ENCODE measurements at places on chromosomes 5 and 9.

GRCh38 chr9:97474372-97474925 lies 27.0 kb upstream of the TMOD1 start:
- no peak for DNase-seq

DNA sequence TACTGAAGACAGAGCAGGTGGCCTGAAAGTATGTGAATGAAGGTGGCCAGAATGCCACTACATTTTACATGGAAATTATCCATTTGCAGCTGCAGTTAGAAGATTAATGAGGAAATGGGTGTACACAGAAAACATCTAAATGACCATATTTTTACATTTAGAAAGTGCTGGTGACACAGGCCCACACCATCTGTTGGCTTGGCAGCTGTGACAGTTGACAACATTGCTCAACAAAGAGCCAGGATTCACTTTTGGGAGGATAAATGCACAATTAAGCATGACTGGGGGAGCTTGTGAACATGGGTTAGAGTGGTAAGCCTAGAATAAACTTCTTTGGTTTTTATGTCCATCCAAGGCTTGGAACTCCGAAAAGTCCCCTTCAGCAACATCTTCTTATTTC lies 360.5 kb downstream of the KCTD16 start:
- DNase-seq: no peak

GRCh38 chr5:17966640-17967402 lies 332.6 kb downstream of the TAF11L14 start:
- DNase-seq: no peak

DNA sequence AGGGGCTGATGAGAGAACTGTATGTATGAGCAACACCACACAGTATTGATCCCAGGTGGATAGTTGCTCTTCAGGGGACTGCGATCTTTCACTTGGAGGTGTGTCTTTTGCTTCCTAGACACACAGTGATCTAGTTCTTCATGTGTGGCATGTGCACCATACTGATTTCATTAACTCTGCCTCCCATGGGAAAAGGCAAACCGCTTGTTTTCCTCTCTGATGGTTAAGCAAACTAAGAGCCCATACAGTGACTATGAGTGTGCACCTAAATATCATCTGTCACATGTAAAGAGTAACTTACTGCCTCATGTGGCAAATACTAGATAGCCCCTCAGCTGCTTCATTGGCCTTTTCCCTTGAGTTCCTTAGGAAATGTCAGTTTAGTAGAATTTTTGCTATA lies 147.3 kb downstream of the TLE4 start:
- DNase-seq: no peak

GRCh38 chr9:99167119-99167518 lies 54.6 kb downstream of the ALG2 start:
- DNase-seq: no peak

All from NCI-H774 (cell line).